Common myeloid progenitor, CD34-positive (primary cell): ENCODE measurements at places on chromosomes 16 and 17.

GRCh38 chr16:75058806-75059205 lies 57.8 kb downstream of the LDHD start:
- no peak for DNase-seq

DNA sequence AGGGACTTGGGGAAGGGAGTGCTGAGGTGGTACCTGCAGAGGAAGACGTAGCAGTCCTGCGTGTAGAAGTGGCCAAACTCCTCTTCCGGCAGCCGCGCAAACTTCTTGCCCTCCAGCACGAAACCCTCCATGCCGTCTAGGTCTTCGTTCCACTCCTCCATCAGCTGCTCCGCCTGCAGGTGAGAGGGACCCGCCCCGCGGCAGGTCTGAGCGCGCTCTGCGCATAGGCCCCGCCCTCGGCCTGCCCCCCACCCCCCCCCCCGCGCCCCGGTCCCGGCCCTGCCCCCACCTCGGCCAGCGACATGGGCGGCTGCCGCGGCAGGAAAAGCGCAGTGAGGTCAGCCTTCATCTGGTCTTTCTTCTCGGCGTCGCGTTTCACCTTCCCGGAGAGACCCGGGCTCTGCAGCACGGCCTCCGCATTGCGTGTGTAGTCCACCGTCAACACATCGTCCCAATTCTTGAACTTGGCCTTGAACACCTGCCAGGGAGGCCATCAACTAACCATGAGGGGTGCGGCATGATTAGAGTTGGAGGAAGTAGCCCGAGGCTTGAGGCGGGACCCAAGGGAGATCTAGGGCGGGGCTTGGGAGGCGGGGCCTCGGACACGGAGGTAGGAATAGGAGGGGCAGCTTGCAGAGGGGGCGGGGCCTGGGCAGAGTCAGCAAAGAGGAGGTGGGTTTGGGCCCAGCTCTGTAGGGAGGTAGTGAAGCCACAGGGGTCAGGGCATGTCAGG lies 11.5 kb downstream of the FLII start:
- DNase-seq = peak; percentile 21

- no peak for DNase-seq
These were observed 9.0 kb downstream of the DOC2B start for GRCh38 chr17:172401-172800.

DNA sequence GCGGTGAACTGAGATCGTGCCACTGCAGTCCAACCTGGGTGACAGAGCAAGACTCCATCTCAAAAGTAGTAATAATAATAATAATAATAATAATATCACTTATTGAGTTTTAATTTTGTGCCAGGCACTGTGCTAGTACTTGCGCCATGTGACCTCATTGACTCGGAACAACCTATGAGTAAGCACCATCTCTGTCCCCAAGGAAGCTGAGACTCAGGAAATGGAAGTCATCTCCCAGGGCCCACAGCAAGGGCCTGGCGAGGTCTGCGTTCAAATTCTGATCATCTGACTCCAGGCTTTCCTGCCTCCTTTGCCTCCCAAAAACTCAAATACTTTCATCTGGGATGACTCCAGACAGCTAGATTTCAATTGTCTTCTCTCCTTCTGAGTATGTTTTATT lies 162.9 kb downstream of the SEC14L1 start:
- DNase-seq = no peak

- peak; percentile 81 for DNase-seq
These were observed 524 bp downstream of the EFTUD2 start for GRCh38 chr17:44898768-44899073.

GRCh38 chr16:51153577-51154031 lies 2.5 kb upstream of the SALL1 start:
- DNase-seq = no peak

DNA sequence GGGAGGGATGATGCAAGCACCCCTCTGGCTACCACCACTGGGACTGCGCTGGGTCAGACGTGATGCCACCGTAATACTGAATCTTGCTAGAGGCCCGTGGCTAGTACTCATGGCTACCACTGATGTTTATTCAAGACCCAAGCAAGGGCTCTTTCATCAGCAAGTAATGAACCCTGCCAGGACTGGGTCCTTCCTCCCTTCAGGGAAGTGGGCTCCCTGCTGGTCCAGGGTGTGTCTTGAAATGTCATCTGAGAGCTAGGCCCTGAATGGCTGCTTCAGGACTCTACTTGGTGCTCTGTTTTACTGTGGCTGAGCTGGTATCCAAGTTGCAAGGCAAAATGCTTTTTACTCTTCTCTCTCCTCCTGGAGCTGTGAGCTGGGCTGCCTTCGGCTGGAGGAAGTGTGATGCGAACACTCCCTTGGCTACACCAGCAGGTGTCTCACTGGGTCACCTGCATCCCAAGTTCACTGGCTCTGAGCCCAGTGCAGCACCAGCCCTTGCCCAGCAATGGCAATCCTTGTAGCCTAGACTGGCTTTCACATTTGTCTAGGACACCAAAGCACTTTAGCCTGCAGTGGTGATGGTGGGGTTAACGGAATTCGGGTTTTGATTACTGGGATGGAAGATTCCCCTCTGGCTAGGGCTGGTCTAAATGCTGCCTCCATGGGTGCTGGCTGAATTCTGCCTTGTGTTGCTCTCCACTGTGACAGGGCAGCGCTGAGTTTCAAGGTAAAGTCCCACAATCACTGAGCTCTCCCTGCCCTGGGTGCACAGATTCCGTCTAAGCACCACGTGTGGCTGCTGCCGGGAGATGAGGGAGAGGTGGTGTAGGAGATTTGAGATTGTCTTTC lies 98.6 kb downstream of the USP22 start:
- peak; percentile 31 for DNase-seq

GRCh38 chr17:63960006-63960405 lies 12.7 kb downstream of the SCN4A start:
- no peak for DNase-seq

GRCh38 chr16:48121276-48121675 lies 34.5 kb downstream of the ABCC12 start:
- no peak for DNase-seq

- no peak for DNase-seq
These were observed 103.9 kb downstream of the GNAO1 start for GRCh38 chr16:56295059-56295665.

DNA sequence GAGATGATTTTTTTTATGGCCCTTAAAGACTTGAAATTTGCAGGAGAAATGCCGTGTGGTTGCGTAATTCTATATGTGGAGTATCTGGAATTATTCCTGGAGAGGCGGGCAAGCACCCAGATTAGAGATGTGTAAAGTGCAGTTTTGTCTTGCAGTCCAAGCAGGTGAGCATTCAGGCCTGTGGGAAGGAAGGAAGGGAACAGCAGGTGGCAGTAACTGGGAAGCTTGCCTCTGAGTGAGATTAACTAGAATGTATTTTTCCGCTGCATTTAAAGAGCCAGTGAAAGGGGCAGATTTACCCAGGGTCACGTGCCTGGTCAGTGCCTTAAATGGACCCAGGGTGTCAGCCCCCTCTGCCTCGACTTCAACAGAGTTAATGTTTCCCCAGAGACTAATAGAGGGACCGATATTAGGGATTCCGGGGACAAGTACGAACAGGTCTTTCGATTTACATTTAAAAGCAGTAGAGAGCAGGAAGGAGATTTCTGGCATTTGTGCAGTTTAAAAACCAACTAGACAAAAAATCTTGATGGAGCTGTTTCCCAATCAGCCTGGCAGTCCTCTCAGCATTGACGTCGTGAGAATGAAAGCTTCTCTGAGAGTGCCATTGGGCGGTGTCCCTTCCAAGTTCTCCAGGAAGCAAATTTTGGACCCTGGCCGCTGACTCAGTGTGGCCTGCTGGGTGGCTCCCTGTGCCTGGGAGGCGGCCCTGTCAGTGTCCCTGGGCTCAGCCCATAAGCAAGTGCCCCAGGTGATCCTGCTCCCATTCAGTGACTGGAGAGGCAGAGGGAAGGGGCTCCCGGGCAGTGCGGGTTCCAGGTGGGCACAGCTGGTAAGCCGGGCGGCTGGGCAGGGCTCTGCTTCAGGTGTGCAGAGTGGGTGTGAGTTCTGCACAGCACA lies 38.2 kb downstream of the KSR1 start:
- no peak for DNase-seq

DNA sequence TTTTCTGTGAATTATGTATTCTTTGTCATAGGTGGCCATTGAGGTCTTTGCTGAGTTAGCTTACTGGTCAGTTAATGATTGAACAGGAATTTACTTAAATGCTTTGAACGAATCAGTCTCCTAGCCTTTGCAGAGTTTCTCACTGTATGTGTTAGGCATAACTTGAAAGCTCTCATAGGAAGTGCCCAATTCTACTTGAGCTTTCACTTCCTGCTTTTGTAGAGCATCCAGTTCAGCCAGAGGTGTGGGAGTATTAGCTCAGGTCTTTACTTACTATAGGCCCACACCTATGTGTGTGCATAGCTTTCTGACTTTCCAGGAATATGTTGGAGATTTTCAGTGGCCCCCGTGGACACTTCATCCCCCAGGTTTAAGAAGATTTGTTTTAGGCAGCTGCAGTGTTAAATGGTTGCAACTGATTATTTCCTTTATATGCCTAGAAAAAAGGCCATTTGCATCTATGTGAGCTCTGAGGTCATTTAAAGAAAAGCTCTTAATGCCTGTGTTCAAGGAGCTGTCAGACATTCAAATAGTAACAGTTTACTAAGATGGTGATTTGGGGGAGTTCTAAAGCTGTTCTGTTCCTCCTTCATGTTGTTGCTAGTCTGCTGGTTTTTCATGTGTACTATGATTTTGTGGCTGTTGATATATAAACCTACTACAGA lies 62.3 kb downstream of the PHKB start:
- no peak for DNase-seq

- peak; percentile 89 for DNase-seq
These were observed 7.3 kb downstream of the SLC22A31 start for GRCh38 chr16:89192956-89193575.

DNA sequence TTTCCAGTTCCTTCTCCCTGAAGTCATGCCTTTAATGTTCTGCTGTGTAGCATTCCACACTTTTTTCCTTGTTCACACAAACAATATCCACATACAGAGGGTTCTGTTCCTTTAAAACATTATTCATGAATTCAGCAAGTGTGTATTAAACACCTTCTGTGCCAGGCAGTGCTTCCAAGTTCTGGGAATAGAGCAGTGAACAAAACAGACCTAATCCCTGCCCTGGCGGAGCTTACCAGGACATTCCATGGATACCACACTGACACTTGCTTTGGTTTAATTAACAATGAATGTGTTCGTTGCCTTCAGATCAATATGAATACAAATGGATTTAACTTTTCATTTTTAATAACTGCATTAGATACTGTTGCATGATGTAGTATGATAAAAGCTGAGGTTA lies 57.9 kb upstream of the CLEC19A start:
- DNase-seq = no peak

GRCh38 chr17:16975744-16976625 lies 4.1 kb upstream of the TNFRSF13B start:
- no peak for DNase-seq

GRCh38 chr17:79804856-79805696 lies 8.2 kb upstream of the CBX8 start:
- DNase-seq = no peak

GRCh38 chr17:20278805-20279204 lies 188.5 kb downstream of the LGALS9B start:
- DNase-seq = no peak

GRCh38 chr16:22859925-22860324 lies 46.0 kb downstream of the HS3ST2 start:
- no peak for DNase-seq

- no peak for DNase-seq
These were observed 23.5 kb downstream of the DNASE1 start for GRCh38 chr16:3677994-3678393.

DNA sequence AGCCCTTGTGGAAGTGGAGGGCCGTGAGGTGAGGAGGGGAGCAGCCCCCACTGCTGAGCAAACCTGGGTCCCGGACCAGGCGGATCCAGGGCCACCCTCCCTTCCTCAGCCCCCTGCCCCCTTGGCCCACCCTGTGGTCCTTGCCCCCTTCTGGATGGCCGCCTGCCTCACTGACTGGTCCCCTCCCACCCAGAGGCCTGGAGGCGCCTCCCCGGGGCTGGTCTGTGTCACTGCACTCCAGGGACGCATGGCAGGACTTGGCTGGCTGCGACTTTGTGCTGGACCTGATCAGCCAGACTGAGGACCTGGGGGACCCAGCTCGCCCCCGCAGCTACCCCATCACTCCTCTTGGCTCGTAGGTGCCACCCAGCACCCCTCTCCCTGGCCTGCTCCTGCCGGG lies 19.2 kb upstream of the SMIM5 start:
- DNase-seq = no peak

DNA sequence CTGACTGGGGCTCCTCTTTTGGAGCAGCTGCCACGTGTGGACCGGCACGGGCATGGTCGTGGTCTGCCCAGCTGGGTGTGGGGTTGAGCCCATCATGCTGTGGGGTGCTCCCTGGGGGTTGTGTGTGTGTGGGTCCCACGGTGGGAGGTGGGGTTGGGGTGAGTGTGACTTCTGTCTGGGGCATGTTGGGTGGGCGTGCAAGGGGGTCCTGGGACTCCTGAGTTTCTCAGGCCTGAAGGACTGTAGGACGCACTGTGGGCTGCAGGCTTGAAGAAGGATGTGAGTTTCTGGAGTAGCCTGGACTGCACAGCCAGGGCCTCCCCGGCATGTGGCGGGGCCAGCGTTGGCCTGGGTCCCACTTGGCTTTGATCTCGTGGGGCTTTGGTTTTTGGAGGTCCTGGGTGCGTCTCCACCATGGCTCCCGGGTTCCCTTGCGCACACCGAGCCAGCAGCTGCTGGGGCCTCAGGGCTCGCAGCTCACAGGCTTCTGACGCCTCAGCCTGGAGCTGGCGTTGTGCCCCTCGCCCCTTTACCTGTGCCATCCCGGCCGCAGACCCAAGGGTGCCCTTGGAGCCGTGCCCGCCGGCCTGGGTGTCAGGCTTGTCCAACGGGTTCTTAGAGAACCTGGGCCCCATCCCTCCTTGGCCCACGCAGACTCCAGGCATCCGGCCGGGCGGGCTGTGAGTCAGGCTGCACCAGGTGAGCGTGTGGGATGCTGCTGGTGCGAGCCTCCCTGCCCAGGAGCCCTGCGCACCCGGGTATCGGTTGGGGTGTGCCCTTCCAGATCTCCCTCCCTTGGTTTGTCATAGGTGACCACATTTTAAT lies 34.4 kb upstream of the ZNF750 start:
- no peak for DNase-seq

DNA sequence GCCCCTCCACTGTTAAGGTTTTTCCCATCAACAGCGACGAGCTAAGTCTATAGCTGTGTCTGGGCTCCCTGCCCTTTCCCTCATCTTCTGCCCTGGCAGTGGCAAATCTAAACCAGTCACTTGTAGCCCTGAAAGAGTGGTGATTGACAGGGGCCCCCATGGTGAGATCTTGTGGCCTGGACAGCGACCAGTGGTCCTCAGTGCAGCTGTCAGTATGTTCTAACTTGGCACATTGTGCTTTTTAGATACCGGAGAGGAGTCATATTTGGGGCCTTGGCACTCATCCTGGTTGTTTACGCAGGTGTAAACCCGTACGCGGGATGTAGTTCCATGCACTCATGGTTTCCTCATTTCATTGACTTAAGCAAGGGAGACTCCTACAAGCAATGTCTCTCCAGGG lies 57.5 kb upstream of the ARHGAP44 start:
- DNase-seq = no peak
